LHCN-M2 (cell line): ENCODE measurements at places on chromosomes 6 and 20. TPM values are rescaled to one million over a fixed set of nuclear protein-coding genes. Genes with fewer than 3 reads are reported as not detected.

GRCh38 chr6:148758492-148758891 lies 11.7 kb downstream of the UST start:
- DNase-seq = no peak

SDC4 gene
- 102 and 126 TPM in 2 replicates for total RNA-seq

TGM3 gene
- not detected in 2 replicates for total RNA-seq

- DNase-seq = no peak
Observed at GRCh38 chr6:46521464-46521971, 30.3 kb upstream of the RCAN2 start.

ID4 gene
- total RNA-seq = not detected in 2 replicates

LGSN gene
- total RNA-seq = 0.11 TPM in 1 of 2 replicates, not detected in the other

BTNL2 gene
- total RNA-seq = not detected in 2 replicates

GRCh38 chr6:42520786-42521607 lies 42.8 kb upstream of the UBR2 start:
- DNase-seq = peak; percentile 72

PYGB gene
- 149 and 161 TPM in 2 replicates for total RNA-seq

GRCh38 chr6:125957391-125957693 lies 772 bp downstream of the HINT3 start:
- DNase-seq = no peak

SPATA25 gene
- 0.69 and 4.1 TPM in 2 replicates for total RNA-seq

- DNase-seq = no peak
Observed at GRCh38 chr6:11607383-11607782, 69.8 kb downstream of the TMEM170B start.

DNA sequence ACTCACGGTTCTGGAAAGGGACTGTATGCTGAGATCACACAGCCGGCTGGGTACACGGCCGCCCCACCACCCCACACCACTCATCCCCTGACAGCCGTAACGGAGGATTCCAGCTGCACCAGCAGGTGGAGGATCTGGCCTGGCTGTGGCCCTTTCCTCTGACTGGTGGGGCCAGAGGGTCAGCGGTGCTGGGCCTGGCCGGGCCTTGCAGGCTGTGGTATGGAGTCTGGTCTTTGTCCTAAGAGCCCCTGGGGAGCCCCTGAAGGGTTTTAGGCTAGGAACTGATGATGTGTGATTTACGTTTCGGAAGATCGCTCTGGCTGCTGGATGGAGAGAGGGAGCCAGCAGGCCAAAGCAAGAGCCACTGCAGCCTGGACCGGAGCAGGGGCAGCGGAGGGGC lies 26.6 kb downstream of the NOL4L start:
- DNase-seq = no peak

ECT2L gene
- total RNA-seq = not detected in 2 replicates

- DNase-seq = no peak
Observed at GRCh38 chr6:30917041-30917440, 3.0 kb downstream of the VARS2 start.

GRCh38 chr6:120615238-120615637 lies 719.0 kb downstream of the TBC1D32 start:
- DNase-seq = no peak
